8988T (cell line): ENCODE measurements at places on chromosomes 1 and 21.

DNA sequence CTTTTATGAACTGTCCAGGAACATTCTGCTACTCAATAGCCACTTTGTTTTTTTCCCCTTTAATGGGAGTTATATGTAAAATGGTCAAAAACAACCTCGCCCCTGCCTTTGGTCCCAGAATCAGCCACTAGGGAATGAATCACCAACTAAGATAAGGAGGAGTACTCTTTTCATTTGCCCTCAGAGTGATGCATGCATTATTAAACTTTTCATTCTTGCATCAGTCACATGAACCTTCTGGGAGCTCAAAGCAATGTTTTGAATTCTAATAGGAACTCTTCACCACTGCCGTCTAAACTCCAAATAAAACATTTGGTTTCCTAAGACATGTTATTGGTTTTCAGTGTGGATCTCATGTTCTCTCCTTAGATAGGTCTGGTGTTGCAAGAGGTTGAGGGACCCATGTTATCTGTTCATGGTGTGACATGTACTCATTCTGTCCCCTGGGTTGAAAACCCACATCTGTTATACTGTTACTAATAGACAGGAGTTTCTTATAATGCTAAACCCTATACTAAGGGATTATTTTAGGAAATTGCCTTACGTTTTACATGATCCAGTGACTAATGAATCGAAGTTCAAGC lies 17.8 kb upstream of the HSD17B7 start:
- DNase-seq = no peak

- DNase-seq = no peak
Observed at GRCh38 chr1:76769911-76770310, 97.4 kb upstream of the ST6GALNAC5 start.

DNA sequence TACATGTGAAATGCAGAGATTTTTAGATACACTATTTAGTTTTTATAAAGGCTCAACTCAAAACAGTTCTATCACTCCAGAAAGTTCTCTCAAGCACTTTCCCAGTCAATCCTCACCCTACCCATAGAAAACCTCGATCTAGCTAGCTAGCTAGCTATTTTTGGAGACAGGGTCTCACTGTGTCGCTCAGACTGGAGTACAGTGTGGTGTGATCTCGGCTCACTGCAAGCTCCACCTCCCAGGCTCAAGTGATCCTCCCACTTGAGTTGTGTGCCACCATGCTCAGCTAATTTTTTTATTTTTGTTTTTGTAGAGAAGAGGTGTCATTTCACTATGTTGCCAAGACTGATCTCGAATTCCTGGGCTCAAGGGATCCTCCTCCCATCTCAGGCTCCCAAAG lies 236.9 kb downstream of the RERE start:
- DNase-seq = no peak

DNA sequence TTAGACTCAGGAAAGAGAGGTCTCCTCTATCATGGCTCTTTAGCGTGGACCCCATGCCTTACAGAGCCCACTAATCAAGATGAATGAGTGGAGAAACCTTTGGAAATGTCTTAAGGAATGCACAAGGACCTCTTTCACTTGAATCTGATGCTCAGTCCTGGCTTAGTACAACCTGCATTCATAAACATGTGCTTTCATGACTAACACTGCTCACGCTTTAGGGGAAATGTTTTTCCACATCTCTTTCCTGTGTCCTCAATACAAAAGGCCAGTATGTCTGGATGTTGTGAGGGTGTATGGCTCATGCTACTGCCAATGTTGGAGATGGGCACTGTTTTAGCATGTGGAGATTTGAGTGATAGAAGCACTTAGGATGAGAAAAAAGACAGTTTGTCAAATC lies 14.2 kb upstream of the GNG12 start:
- no peak for DNase-seq

GRCh38 chr21:41418956-41419680 lies 6.9 kb upstream of the MX1 start:
- DNase-seq = no peak

- no peak for DNase-seq
Observed at GRCh38 chr1:165645654-165646366, 14.8 kb downstream of the MGST3 start.

DNA sequence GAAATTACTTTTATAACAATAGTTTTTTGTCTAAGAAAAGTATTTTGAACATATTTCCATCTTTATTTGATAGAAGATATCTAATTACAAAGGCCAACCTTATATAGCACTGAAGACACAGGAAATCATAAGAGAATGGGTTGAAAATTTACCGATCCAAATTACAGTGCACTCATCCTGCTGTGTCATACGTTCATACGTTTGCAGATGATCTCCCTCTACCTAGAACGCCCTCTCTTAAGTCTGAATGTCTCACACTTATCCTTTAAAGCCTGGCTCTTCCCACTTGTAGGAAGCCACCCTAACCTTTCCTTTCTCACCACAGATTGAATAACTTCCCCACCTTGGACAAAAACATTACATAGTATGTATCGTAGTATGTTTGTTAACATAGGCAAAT lies 9.3 kb downstream of the ASH1L start:
- DNase-seq = no peak

- DNase-seq = no peak
Observed at GRCh38 chr1:201468501-201468843, 516 bp downstream of the PHLDA3 start.

GRCh38 chr1:223271085-223271781 lies 92.7 kb downstream of the SUSD4 start:
- DNase-seq = no peak

DNA sequence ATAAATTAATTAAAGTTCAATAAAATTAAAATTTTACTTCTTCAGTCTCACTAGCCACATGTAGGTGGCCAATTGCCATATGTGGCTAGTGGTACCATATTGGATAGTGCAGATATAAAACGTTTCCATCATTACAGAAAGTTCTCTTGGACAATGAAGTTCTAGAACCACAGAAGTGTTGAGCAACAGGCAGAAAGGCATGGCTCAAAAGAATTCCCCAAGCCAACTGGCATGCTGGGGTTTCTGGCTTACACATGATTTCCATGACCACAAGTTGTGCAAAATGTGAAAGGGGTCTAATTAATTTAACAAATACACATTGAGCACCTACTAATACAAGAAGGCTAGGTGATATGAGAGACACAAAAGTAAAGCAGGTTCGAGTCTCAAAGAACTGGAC lies 72.2 kb upstream of the CDC42BPA start:
- DNase-seq = no peak

DNA sequence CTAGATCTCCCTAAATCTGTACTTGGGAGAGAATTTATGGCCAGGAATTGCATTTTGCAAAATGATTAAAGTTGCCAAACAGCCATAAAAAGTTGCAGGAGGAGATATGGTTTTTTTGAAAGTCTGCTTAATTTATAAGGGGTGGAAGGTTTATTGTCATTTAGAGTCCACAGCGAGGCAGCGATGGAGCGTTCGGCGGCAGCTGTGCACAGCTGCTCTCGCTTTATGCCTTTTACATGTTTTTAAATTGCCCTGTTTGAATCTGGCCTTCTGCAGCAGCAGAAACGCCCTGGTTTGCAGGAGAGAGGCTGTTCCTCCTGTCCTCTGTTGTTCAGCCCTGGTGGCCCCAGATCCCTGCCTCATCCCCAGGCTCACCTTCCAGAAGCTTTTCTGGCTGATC lies 144.9 kb upstream of the POU3F1 start:
- no peak for DNase-seq

DNA sequence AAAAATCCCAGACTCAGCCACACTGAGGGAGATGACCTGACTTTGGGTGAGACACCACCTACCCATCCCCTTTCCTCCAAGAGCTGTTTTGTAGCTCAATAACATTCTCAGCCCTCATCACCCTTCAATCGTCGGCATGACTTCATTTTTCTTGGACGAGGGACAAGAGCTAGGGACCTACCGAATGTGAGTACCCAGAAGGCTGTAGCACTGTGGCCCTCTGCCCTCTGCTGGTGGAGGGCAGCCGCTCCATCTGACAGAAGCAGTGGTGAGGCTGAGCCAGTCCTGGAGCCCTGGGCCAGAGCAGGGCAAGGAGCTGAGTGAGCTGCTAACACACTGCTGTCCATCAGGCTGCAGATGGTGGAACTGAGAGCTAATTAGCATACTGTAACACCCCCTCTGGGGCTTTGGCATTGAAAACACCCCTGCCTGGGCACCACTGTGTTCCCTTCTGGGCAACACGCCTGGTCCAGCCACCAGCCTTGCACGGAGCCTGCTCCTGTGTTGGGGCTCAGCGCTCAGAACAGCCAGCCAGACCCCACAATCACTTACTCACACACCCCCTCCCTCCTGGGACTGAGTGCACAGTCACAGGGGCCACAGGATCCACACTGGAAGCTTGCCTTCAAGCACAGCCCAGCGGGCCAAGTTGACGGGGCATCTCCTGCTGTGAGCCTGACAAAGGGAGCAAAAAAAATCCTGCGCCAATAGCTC lies 18.3 kb upstream of the ALPL start:
- DNase-seq = no peak

DNA sequence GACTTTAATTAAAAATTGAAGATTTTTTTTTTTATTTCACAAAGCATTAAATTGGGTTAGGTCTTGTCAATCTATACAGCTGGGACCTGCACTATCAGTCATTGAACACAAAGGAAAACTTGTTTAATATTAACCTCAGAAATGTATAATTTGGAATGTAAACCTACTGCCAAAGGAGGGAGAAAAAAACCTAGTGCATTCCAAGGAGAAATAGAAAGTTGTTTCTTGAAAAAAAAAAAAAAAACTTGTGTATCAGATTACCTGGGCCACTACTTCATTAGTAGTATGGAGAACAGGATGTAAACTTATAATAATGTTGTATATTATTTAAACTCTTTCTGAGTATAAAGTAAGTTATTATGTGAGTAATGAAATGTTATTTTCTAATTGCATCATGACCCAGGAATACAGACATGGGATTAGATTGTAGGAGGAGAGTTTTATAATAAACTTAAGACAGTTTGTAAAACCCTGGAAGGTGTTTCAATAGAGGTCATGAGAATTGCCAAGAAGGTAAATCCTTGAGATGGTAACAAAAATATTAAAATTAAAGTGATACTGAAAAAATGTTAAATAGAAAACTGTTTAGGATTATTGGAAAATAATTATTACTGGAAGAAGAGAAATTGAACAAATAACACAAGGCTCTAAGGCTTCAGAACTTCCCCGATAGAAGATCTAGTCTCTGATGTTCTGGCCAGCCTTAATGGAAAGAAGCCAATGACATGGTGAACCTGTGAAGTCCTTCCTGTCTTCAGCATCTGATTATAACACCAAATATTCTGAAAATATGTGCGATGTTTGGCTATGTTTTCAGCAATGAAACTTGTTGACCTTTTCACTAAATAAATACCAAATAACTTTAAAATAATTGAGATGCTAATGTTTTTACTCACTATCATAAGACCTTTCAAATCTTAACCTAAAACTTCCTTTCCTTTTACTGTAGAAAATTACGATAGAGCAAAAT lies 412.8 kb upstream of the LYPLAL1 start:
- DNase-seq = no peak
